ENCODE measurements at places on chromosomes 5 and 9.
A peak's percentile ranks its signal among the peaks of the same experiment; 100 is the strongest.

DNA sequence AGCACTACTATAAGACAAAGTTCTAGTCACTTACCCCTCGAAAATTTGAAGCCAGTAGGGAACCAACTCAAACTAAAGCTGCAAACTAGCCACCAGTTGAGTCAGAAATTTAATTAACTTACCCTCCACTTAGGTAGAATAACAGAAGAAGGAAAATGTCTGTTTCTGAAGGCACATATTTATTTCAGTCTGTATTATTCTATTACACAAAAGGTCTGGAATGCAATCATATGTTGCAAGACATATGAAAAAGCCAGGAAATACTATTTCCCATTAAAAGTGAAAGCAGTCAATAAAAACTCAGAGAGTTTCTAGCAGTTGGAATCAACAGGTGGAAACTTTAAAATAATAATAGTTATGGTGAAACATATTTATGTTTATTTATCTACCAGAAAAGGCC is 79.2 kb upstream of the SLCO4C1 start:
- DNase-seq, result no peak

DNA sequence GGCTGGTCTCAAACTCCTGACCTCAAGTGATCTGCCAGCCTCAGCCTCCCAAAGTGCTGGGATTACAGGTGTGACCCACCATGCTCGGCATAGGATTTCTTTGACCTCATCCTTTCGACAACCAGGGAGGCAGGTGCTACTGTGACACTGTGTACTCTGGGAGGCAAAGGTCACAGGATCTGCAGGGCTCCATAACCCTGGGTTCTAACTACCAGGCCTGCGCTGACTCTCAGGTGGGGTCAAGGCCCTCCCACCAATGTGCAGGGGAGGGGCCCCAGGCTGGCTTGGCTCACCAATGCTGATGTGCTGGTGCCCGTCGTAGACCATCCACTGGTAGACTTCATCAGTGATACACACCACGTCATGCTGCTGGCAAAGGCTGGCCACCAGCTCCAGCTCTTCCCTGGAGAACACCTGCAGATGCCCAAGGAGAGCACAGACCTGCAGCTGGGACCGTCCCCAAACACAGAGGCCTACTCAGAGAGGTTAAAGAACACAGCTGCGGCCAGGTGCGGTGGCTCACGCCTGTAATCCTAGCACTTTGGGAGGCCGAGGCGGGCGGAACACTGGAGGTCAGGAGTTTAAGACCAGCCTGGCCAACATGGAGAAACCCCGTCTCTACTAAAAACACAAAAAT is 7.0 kb upstream of the SPOUT1 start:
- DNase-seq, result no peak

- no peak for DNase-seq
These were observed 34.1 kb downstream of the UBE2QL1 start for GRCh38 chr5:6482735-6483134.

DNA sequence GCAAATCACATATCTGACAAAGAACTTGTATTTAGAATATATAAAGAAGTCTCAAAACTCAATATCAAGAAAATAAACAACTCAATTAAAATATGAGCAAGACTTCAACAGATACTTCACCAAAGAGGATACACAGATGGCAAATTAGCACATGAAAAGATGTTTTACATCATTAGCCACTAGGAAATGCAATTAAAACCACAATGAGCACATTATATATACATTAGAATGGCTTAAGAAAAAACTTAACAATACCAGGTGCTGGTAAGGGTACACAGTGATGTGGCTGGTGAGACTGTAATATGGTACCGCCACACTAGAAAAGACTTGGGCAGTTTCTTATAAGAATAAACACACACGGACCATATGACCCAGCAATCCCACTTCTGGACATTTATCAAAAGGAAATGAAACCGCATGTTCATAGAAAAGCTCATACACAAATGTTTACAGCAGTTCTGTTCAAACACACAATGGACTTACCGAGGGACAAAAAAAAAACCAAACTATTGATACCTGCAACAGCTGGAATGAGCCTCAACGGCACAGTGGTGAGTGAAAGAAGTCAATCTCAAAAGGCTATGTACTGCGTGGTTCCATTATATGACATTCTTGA is 27.6 kb downstream of the SEMA4D start:
- no peak for DNase-seq

DNA sequence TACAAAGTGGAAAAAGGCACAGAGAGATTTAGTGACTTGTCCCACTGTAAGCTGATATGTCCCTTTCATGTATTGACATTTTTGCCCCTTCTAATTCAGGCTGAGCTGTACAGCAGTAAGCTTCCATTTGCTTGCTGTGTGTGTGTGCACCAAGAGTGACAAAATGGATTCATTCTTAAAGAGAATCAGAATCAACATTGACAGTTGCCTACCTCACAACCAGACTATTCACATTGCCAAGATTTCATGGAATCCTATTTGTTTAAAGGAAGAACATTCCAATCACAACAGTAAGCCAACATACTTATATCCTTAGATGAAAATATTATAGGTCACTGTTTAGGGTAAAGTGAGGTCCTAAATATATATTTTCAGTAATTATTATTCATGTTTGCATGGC is 102.6 kb downstream of the TMEM232 start:
- DNase-seq, result peak; percentile 35

DNA sequence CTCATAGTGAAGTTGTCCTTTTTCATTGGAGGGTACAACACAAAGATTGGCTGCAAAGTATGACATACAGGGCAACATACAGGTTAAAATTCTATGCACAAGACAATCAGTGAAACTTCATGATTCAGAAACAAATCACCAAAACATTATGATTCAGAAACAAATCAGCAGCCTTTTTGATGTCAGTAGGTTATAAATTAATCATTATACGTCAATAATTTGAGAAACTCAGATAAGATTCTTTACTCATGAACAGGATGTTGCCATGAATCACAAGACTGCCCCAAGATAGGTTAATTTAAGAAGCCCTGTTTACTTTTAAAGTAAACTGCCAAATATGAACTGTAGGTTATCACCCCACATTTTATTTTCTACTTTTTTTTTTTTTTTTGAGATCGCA is 62.2 kb upstream of the IL33 start:
- no peak for DNase-seq

GRCh38 chr9:110040788-110041187 is 167.2 kb downstream of the C9orf152 start:
- no peak for DNase-seq

DNA sequence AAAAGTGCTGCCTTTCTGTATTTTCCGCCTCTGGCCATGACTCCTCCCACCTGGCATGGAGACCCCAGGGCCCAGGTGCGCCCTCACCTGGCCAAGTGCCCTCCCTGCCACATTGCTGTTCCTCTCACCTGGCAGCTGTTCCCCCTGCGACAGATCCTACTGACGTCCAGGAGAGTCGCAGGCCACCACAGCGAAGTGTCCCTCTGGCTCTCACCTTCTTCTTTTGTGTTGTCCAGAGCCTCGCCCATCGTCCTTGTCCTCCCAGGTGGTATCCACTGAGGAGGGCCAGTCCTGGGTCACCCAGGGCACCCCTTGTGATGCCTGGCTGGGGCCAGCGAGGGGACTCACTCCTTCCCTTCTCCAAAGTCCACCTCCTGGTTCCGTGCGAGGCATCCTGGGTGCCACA is 2.6 kb downstream of the NKD2 start:
- no peak for DNase-seq

GRCh38 chr5:177447611-177448243 is 1.1 kb downstream of the PRR7 start:
- DNase-seq, result no peak

DNA sequence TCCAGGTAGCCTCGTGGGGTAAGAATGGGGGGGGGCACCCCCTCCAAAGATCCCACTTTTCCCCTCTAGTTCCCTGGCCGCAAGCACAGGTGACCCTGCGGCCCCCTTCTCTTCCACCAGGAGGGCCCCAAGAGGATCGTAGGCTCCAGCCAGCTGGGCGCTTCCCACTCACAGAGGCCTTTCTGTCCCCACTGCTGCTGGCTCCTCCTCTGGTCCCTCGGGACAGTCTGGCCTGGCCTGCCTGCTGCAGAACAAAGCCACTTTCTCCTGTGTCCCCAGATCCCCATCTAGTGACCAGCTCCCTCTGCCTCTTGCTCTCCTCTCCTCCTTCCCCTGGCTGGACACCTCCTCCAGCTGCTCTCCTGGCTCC is 534 bp upstream of the SAPCD2 start:
- no peak for DNase-seq

DNA sequence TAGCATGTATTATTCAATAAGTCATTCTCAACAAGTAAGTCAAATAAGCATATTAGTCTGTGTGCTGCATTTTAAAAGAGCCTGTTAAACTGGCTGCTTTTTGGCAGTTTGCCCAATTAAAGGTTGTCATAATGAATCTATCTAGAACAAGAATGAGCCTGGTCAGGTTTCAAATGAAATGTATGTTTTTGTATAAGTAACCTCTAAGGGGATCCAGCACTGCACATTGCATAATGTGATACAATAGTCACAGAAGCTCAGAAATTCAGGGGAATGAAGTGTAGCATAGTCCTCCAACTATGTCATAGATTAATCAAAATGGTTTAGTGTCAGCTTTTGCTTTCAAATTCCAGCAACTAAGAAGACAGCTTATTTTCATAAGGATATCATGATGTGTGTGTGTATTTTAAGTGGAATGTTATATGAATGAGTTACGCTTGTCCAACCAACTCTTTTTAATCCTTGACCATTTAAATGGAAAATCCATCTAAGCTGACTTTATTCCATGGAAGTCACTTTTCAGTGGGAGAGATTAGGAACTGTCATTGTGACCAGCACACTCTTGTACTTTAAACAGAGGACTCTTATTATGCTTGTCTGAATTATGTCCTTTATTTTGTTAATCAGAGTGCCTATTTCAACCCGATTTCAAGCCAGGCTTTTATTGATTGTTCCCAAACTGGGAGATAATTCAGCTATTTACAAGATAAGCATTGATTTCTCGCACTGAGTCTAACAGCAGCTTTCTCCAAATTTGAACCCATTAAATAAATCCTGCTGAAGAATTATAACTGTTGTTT is 283.9 kb upstream of the ADAMTSL1 start:
- no peak for DNase-seq

DNA sequence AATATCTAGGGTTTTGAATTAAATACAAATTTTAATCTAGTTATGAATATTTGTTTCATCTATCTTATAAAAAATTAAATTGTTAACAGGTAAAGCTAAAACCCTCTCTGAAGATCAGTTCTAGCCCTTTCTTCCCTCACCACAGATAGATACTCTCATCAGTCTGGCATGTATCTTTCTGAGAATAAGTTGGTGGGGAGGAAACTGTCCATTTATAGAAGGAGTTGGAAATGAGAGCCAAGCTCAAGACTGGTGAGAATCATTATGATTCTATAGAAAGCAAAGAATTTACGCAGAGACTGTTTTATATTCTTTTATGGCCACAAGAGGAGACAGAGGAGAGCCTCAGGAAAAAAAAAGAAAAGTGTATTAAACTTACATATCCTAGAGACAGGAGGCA is 59.0 kb downstream of the STARD4 start:
- no peak for DNase-seq

DNA sequence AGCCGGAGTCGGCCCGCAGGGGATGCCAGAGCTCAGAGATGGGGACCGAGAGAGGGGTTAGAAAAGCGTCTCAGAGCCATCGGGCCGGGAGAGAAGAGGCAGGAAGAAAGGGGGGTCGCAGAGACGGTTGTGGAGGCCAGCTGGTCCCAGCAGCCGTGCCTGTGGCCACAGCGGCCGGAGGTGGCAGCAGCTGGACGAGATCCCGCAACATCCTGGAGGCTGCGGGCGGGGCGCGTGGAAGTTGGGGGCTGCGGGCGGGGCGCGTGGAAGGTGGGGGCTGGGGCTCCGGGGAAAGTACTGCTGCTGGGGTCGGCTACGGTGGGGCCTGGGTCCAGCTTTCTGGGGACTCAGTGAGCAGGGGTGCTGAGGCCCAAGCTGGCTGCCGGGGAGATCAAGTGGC is 34.4 kb upstream of the EGFL7 start:
- DNase-seq, result no peak

- DNase-seq, result no peak
These were observed 5.3 kb upstream of the SLC25A48 start for GRCh38 chr5:135829179-135829578.

DNA sequence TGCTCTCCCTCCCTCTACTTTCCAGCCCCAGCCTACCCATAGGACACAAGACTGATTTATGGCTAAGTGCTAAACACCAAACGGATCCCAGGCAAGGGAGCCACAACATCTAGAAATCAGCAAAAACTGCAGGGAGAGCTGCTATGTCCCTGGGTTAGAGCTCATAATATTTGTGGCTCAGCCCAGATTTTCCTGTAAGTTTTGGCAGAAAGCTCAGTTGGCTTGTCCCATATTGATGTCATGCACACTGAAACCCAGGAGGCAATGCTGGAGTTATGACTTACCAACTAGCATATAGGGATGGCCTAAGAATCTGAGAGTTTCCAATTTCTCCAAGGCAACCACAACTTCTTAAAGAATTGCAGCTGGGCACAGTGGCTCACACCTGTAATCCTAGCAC is 44.7 kb upstream of the MYOT start:
- DNase-seq, result no peak

- no peak for DNase-seq
These were observed 134.3 kb downstream of the OR2K2 start for GRCh38 chr9:111195766-111196165.

DNA sequence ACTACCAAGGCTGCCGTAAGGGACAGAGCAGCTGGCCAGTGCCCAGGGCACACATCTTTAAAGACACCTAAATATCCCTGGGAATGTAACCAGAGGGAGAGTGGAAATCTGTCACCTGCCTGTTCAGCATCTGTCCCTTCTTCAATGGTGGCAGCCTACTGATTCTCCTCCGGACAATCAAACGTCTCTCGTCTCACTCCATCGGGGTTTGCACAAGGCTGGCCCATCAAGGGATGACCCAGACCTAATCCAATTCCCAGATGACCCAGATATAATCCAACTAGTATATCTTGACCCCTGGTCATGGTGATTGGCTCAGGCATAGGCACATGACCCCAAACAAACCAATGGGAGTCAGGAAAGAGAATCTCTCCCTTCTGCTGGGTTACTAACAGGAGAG is 93.5 kb downstream of the HRH2 start:
- DNase-seq, result no peak

GRCh38 chr5:5983261-5983980 is 394.9 kb downstream of the MED10 start:
- no peak for DNase-seq

- DNase-seq, result no peak
These were observed 28.8 kb downstream of the CNTFR start for GRCh38 chr9:34560599-34561214.

DNA sequence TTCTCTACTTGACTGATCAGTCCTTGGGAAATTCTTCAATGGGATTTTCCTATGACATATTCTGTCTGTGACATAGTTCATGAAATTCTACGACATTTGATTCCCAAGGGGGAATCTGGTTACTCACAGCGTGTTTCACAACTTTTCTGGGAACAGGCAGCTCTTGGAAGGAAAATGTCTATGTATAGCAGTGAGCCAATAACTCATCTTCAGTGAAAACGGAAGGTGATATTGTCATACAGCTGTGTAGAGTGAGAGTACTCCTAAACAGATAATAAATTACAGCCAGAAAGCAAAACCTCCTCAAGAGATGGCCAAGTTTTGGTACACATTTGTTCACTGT is 91.4 kb downstream of the C9orf152 start:
- DNase-seq, result peak; percentile 88

GRCh38 chr5:99022250-99022649 is 93.4 kb upstream of the CHD1 start:
- DNase-seq, result no peak

Measured in fibroblast of skin of left biceps (primary cell).